DMS 273 treated with DMSO at 0.1 percent for 48 hours (cell line): ENCODE measurements at places on chromosomes 6 and 20.

GRCh38 chr6:16338577-16339264 lies 100.3 kb downstream of the GMPR start:
- DNase-seq = peak; percentile 74

- no peak for DNase-seq
These were observed 162.6 kb upstream of the SNX9 start for GRCh38 chr6:157660414-157660813.

DNA sequence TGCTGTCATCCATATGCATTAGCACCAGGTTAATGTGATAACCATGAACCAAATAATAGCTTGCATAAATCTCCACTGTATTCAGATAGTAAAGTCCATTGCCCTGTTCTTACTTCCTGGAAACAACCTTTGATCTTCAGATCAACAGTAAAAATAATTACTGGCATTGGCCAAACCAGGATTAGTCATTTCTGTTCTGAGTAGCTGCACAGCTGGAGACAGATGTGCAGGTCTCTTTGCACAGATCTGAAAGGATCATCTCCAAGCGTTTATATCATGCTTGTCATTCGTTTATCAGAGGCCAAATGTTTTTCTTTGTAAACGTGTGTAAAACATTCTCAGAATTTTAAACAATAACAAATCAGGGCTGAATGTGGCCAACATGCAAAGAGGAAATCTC lies 134.4 kb upstream of the HMGCLL1 start:
- DNase-seq = no peak

DNA sequence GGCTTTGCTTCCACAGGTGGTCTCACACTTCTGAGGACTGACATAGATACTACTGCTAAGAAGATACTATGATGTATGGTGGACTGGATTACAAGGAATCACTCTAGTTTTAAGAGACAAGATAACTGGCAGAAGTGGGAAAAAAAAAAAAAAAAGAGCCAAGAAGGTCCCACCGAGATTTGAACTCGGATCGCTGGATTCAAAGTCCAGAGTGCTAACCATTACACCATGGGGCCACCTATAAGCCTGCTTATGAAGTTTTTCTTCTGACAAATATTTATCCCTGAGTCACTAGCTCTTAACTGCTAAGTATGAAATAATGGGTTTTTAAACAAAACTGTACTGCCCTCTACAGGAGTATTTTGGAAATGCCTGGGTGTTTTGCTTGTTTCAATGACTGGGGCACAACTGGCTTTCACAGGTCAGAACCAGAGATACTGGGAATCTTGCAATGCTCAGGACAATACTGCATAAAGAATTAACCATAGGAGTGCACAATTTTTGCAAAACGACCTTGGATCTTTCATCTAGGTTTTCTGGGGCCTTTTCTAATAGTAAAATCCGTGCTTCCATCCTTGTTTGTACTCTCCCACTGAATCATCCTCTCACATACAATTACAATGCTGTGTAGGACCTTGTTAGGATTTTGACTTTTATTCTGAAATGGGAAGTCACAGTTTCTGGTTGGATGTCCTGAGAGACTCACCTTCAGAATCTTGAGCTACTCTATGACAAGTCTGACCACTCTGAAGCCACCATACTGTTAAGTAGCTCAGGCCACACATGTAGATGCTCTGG lies 116.3 kb downstream of the OR2B2 start:
- DNase-seq = peak; percentile 88

DNA sequence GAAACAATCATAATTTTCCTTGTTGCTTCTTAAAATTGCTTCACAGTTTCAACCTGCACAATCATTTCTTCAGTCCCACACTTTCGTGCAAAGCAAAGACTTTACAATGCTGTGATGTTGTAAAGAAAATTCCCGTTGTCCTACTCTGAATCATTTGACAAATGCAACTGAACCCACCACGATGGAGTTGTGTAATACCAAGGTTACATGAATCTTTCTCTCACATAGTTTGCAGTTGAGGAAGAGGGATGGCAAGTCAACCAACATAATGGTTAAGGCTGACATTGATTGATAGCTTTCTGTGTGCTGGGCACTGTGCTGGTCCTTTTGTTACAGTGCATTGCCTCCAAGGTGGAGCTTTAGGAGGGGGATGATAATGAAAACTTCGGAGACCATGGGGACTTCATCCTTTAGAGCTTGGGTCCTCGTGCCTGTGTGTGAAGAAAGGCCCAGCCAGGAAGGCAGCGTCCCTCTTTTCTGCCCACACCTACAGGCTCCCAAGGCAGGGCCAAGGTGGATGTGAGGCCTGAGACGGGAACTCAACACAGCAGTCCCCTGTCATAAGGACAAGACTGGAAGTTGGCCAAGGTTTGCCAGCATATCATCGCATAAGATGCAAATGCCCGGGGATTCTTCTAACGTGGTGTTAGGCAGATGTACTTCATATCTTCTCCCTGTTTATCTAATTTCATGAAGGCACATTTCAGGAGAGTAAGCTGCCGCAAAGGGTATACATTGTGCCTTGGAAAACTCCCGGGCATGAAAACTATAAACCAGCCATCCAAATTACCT lies 96.9 kb downstream of the LY86 start:
- no peak for DNase-seq

GRCh38 chr20:38135271-38135650 lies 29.8 kb downstream of the TGM2 start:
- no peak for DNase-seq

DNA sequence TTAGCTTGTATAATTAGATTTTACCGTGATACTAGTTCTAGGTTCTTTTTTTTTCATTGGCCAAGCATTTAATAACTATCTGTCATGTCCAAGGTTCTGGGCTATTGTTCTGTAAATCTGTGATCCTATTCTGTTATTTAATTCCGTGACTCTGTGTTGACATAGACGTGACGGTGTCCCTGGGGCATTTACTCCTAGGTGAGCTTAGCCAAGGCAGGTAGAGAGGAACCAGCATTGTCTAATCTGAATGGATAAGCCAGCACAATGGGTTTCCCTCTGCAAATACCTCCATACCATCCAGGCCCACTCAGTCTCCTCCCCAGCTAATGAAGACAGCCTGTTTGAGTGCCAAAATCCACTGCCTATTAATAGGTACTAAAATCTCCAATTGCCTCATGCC lies 8.9 kb upstream of the CDSN start:
- no peak for DNase-seq

- no peak for DNase-seq
These were observed 52.6 kb downstream of the GFOD1 start for GRCh38 chr6:13434777-13435176.

DNA sequence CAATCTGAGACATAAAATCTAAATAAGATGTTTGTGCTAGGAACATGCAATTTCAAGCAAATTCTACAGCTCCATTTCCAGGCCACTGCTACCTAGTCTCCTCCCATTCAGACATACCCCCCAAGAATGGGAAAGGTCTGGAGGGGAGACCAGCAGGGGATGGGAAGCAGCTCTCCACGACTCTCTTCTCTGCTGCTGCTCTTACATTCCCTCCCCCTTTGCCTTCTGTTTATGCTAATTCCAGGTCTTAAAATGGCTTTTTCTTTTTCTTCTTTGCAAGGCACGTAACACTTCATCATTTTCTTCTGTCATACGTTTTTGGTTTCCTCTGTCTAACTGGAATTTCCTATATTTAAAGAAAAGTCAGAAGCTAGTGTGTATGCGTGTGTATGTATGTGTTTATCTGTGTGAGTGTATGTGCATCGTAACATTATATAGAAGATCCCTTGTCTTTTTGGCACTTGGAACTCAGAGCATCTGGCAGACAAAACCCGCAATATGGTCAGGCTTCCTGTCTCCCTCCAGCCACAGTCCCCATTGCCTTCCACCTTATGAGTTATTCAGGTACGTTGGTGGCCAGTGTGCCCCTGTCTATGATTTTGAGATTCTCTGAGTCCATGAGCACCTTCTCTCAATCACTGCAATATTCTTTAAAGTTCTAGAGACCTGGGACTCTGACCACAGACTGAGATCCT lies 493.7 kb downstream of the BTBD3 start:
- no peak for DNase-seq

DNA sequence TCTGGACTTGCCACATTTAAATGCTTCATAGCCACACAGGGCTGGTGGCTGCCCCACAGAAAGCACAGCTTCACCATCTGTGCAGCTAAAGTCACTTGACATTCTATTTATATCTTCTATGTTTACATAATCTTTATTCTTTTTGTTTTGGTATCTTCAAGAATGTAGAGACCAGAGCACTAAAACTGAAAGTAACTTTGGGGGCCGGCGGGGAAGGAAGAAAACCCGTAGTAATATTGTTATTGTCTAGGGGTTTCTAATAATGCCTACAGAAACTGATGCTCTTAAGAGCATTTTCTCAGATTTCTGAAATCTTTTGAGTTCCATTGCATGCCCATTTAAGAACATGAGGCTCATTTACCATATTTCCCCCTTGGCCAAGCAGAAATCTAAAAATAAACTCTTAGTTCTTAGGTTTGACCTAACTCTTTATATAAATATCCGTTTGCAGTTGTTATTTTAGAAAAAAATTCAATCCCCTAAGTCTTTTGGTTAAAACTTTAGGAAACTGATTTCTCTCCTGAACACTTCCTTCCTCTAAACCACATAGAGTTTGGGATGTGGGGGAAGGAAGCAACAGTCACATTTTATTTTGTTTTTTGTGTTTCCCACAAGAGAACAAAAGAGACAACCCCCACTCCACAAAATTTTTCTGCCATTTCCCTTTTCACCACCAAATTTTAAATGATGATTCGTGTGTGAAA lies 207.6 kb downstream of the OGFRL1 start:
- no peak for DNase-seq

DNA sequence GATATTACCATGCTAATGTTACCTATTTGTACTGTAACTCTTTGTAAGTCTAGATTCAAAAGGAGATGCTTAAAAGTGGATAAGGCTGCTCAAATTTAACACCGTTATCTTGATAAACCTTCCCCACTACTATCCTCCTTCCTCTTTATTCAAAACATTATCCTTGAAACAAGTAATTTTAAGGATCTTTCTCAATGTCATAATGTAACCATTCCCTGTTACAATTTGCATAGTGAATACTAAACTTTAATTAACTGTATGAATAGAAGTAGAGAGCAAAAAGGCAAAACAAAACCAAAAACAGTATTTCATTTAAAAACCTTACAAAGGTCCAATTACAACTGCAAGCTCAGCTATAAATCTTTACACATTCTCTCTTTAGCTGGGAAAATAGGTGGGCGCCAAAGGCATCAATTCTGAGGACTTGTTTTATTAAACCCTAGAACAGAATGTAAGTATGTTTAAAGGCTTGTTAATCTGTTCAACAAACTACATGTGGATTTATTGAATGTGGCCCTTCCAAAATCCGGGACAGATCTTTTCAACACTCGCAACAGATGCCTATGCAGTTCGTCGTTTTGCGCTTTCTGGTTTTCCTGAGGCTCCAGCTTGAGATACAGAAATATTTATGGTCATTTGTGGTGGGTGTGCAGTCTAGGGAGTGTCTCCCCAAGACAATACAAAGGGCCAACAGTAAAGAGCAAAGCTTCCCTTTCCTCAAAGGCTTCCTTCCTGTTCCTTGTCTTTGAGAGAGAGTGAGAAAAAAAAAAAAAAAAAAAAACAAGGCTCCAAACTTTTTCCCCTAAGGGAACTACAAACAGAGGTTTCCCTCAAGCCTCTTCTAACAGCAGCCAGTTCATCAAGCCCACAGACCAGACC lies 15.1 kb downstream of the KIF13A start:
- DNase-seq = no peak

- DNase-seq = no peak
These were observed 2.6 kb upstream of the WFDC5 start for GRCh38 chr20:45117581-45117980.

DNA sequence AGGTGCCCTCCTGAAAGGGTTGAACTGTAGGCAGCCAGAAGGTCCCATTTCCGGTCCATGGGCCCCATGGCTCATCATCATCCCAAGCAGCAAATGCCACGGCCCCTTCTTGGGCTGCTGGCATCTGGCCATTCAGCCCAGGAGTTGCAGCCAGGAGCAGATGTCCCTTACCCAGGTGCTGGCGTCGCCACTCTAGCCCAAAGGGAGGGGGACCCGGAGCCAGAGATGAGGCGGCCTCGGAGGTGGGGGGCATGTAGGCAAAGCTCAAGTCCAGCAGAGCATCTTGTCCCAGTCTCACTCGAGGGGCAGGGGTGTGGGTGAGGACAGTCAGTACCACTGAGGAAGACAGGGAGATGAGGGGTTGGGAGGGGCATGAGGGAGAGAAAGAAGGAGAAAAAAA lies 6.3 kb upstream of the RGL2 start:
- DNase-seq = no peak

DNA sequence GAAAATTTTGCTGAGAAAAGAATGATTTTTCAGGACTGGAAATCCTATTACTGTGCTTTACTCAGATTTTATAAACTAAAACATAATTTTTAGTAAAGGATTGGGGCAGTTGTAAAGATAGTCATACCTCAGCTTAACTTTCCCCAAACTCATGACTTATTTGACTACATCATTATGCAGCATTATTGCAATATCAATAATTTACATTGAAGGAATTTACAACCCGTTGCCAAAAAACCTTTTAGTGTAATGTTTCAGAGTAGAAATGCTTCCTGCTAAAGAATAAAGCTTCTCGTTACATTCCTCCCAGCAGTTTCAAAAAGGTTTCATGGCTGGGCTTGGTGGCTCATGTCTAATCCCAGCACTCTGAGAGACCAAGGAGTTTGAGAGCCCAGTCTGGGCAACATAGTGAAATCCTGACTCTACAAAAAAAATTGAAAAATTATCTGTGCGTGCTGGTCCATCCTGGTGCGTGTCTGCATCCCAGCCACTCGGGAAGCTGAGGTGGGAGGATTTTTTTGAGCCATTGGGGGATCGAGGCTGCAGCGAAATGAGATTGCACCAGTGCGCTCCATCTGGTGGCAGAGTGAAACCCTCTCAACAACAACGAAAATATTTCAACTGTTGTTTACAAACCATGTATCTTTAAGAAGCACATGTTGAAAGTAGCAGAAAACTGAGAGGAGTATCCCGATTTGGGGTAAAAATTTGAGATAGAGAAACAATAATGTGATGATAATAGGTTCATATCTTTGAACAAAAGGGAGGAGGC lies 4.4 kb downstream of the AMD1 start:
- DNase-seq = no peak

- no peak for DNase-seq
These were observed 723.3 kb upstream of the MAP3K7 start for GRCh38 chr6:91310178-91310577.

DNA sequence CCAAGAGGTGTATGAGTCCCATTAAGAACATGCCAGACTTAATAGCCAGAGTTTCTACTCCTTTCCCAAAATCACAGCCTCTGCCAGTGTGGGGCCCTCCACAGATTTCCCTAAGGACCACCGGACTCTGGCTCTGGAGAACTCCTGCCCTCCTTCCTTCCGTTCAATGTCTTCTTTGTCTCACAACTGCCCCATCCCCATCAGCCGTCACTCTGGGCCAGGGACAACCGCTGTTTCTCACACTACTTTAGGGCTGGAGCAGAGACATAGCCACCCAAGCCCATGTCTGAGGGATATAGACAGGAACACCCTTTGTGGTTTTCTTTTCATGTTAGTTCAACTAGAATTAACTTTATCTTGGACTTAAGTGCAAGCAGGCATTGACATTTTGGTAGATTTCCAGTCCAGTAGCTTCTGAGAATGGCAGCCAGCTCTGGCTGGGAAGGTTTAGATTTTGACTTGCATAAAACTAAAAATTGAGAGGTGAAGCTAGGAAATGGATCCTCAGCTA lies 6.7 kb upstream of the ACSS1 start:
- no peak for DNase-seq
